T-helper 22 cell (primary cell): ENCODE measurements at places on chromosomes 1 and 21.
A peak's percentile ranks its signal among the peaks of the same experiment; 100 is the strongest.

- peak; percentile 35 for DNase-seq
Observed at GRCh38 chr1:1614204-1614953, 921 bp upstream of the MIB2 start.

GRCh38 chr1:25580927-25581326, 35.7 kb upstream of the MAN1C1 start:
- DNase-seq = no peak

GRCh38 chr1:207020709-207021107, 11.8 kb downstream of the C1orf116 start:
- DNase-seq = no peak

DNA sequence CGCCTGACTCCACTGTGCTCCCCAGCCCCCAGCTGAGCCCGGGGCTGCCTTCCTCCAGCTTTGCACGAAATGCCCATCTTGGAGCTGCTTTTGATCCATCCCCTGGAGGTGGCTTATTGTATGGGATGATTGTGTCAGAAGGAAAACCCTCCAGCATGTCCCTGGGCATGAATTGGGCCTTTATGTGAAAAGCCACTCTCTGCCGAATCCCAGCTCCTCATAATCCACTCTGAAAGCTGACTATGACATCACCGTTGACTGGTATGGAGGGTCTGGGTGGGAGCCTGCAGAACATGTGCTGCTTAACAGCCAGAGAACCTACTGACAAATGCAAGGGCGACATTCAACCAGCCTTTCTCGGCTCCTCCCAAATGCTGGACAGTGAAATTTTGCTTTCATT, 74.6 kb downstream of the NENF start:
- DNase-seq = no peak

DNA sequence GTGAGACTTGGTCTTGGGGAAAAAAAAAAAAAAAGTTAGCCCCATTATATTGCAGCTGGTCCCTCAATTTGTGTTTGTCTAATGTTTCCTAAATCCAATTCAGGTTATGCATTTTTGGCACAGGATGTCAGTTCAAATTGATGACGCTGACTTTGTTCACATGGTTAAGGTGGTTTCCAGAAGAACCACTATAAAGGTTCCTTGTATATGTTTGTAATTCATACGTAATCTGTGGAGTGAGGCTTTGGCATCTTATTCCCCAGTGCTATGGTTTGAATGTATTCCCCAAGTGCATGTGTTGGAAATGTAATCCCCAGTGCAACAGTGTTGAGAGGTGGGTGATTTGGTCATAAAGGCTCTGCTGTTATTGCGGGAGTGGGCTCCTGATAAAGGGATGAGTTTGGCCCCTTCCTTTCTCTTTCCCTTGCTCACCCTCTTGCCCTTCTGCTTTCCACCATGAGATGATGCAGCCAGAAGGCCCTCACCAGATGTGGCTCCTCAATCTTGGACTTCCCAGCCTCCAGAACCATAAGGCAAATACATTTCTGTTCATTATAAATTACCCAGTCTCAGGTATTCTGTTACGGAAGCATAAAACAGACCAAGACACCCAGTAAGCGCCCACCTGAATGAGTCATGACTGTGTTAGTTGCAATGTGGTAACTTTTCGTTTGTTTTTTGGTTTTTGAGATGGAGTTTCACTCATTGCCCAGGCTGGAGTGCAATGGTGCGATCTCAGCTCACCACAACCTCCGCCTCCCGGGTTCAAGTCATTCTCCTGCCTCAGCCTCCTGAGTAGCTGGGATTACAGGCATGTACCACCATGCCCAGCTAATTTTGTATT, 19.5 kb upstream of the HLCS start:
- no peak for DNase-seq

DNA sequence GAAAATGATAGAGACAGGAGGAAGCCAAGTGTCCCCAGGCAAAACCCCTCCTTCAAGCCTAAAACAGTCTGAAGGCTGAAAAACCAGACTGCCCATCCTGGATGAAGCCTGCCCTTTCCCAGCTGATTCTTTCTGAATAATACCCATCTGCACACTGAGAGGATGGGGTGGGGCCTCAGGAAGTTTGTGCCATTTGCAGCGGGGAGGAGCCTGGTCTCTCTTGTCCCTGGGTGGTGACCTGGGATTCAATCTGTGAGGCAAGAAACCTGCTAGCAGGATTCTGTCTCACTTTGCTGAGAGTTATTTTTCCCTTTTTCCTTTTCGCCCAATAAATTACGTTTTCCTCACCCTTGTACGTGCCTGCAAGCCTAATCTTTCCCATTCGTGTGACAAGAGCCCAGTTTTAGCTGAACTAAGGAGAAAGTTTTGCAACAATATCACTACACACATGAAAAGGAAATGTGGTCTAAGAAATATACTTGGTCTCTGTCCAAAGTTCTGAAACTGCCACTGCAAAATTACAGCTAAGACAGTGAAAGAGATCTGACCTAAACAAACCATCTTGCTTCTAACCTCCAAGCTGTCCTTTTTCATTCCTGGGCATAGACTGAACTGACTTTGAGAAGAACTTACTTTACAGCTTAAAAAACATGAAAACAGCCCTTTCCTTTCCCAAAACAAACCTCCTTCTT, 105.0 kb downstream of the COP1 start:
- no peak for DNase-seq

DNA sequence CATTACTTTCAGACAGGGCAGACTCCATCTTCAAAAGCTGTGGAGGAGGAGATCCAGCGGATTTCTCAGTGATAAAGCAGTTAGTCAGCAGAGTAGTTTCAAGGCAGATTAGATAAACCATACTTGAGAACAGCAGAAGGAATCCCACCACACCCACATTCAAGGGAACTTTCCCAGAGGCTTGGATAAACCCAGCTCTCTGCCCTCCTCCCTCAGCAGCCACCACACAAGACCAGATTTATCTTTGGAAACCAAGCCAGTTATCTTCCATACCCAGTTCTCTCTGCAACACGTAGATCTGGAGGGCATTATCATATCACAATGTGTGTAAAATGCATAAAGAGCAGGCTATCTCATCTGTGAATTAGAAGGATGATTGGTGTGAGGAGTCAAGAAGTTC, 40.2 kb downstream of the GFI1 start:
- no peak for DNase-seq

DNA sequence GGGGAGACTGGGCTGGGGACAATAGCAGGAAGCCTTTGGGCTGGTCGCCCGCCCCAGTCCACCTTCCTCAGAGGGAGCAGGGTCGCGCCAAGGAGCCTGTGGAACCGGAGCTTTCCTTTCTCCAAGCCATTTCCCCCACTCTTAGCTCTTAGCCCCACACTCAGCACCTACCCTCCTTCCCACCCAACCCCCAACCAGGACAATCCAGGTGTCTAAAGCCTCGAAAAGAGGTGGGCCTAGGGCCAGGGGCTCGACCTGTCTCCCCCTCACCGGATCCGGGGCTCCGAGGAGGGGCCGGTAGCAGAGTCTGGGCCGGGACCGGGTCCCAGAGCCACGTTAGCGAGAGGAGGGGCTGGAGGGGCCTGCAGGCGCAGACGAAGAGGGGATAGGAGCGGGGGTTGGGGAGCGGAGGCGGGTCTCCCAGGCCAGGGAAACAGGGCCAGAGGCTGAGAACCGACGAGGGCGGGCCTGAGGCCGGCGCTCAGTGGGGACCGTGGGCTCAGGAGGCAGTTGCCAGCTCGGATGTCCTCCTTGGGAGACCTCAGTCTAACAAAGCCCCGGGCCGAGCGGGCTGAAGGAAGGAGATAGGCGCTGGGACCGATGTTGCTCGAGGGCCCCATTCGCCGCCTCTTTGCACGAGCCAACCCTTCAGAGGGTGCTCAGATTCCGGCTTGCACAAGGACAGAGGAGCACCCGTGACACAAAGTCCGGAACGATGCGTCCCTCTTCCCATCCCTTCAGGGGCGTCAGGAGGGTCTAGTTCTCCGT, 943 bp downstream of the SEMA6C start:
- no peak for DNase-seq

DNA sequence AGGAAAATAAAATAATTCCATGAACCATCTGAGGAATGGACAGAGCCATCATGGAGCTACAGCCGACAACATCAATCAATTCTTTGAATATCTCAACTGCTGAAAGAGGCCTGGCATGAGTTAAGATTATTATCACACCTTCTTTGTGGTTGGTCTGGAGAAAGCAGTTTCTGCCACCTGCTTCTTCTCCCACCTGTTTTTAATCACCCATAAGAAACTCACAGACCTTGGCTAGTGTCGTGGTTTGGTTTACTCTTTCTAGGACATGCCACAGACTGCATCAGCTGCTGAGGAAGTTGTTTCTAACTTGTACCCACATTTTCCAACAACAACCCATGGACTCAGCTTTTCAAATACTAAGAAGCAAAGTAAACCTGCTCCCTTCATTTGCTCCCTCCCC, 65.6 kb downstream of the NTPCR start:
- DNase-seq = no peak

DNA sequence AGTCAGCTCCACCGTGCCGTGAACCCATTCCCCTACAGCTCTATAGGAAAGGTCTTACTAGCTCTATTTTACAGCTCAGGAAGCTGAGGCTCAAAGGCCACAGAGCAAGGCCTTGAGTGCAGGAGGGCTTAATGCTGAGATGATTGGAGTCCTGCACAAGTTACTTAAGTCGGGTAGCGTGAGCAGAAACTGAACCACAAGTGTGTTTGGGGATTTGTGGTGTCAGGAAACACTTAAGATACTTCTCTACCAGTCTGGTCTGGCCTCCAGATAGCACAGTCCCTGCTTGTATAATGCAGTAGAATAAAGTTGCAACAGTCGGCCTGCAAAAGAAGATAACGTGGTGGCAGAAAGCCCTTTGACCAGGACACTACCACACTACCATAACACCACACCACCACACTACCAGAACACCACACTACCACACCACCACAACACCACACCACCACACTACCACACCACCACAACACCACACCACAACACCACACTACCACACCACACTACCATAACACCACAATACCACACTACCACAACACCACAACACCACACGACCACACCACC, 118.1 kb downstream of the SPSB1 start:
- DNase-seq = no peak

DNA sequence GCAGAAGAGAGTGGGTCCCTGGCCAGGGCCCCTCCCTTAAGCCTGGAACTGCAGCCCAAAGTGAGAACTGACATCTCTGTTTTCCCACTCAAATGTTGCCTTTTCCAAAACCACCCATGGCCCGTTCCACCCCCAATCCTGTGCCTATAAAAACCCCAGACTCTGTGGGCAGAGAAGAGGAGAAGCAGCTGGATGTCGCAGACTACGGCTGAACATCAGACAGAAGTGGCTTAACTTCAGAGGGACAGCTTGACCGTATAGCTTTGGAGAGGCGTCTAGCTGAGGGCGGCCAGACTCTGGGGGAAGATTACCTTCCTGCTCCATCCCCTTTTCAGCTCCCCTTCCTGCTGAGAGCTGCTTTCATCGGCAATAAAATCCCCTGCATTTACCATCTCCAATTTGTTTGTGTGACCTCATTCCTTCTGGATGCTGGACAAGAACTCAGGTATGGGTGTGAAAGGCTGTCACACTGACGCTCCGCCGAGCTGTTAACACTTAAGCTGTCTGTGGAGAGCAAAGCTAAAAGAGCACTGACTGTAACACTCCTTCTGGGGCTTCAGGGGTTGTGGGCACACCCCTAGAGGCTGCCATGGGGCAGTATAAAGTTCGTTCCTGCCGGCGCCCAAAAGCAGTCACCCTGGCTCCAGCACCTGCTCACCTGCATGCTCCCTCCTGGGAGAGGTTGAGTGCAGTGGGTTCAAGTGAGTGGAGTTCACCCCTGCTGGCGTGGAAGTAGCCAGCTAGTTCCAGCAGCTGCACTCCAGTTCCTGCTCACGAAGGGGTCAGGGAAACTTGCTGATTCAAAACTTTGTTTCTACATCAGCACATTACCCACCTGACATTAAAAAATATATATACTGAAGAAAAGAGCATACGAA, 19.6 kb upstream of the ERO1B start:
- DNase-seq = no peak

DNA sequence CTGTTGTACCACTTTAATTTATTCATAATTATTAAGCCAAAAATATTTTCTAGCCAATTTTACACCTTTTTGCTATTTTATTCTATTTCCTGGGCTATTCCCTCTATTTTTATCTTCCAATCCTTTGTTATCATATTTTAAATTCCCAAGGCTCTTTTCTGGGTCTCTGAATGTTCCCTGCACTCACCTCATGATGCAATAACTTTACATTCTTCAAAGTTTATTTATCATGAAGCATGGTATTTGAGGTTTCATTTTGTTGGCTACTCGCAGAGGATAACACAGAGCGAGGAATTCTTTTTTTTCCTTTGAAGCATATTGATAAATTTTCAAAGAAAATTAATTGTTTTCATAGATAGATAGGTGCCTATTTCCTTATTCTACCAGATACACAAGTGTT, 489.8 kb upstream of the TMPRSS15 start:
- DNase-seq = no peak

GRCh38 chr1:229227298-229227919, 43.5 kb upstream of the RAB4A start:
- peak; percentile 44 for DNase-seq

DNA sequence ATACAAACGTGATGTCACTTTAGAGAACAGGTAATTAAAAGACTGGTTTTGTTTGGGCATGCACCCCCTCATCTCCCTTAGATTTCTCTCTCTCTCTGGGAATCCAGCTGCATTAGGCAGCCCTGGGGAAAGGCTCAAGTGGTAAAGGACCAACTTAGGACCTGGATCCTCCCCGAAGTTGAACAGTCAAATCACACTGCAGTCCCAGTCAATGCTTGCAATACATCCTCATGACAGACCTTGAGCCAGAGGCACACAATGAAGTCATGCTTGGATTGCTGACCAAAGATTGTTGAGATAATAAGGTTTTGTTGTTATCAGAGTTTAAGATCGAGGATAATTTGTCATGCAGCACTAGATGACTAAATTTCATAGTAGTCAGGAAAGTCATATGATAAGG, 1285.8 kb upstream of the NCAM2 start:
- DNase-seq = no peak

DNA sequence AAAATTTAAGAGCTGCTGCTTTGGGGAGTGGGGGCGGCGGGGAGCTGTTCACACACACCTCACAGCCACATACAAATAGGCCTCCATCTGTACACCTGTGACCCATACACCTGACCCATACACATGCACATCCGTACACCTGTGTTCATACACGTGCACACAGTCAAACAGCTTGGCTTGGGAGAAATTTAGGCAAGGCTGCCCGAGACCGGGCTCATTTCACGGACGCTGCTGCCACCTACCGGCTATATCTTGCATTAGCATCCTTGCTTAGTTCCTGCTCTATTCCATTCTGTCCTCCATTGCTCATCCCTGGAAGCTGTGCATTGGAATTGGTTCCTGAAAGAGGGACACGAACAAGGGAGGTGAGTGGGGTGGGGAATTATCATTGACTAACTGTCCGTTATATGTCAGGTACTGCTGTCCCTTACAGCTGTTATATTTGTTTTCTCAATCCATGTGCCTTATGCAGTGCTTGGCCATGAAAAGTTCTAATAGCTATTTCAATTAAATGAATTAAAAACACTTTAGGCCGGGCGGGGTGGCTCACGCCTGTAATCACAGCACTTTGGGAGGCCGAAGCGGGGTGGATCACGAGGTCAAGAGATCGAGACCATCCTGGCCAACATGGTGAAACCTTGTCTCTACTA, 37.1 kb upstream of the EPB41 start:
- DNase-seq = peak; percentile 41
